ENCODE measurements at places on chromosomes 13 and 19. TPM values are rescaled to one million over a fixed set of nuclear protein-coding genes. Genes with fewer than 3 reads are reported as not detected.
A peak's percentile ranks its signal among the peaks of the same experiment; 100 is the strongest.

DNA sequence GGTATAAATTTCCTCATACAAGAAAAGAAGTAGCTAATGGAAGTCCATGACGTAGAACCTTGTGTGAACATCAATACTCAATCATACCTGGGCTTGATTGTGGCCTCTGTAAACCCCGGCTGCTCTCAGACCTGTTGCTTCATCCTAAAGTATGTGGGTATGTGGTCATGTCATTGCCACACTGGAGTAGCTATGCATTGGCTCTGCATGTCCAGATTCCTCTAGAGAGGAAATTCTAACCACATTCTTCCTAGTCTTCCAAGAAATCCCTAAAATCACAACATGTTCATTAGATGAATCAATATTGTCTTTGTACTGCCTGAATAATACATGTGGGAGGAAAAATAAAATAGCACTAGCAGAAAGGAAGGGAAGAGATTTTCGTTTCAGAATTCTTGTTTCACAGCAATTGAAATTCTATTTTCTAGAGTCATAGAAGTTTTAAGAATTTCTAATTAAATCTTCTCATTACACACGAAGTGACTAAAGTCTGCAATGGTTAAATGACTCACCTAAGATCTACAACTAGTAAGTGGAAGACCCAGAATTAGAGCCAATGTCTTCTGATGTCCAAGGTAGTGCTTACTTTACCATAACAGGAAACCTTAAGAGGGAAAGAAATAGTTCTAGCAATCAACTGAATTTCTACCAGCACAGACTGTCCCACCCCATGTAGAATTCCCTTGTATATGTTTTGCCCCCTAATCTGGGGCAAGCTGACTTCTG lies 28.0 kb downstream of the RXFP2 start:
- DNase-seq = no peak

DNA sequence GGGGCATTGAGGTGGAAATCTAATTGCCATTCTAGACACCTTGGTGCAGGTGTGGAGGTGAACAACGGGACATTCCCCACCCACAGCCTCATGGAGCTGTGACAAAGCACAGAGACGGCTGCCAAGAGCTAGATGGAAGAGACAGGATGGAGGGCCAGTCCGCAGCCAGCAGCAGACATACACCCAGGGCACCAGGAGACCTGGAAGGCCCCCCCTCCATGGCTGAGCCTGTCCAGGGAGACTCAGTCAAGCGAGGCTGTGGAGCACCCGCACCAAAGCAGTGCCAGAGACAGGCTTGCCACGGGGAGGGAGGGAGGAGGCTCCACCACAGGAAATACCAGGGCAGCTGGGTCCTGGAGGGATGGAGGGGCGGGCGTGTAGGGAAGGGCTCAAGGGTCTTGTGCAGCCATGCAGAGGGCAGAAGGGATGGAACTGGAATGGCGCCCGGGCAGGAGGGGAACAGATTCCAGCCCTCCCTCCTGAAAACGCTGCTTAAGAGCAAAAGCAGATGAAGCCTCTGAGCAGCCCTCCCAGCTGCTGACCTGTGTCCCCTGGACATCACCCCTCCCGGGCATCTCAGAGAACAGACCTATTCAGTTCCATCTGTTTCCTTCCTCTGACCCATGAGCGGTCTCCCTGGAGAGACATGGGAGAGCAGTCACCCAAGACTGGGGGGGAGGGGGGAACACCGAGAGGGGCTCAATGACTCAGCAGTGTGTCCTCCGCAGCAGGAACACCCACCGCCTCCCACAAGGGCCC lies 14.4 kb downstream of the EPS15L1 start:
- peak; percentile 5 for DNase-seq

GRCh38 chr19:16217716-16218451 lies 20.2 kb downstream of the AP1M1 start:
- DNase-seq = no peak

- DNase-seq = no peak
Measured at GRCh38 chr19:37572203-37572602, 22.4 kb downstream of the ZNF571 start.

DNA sequence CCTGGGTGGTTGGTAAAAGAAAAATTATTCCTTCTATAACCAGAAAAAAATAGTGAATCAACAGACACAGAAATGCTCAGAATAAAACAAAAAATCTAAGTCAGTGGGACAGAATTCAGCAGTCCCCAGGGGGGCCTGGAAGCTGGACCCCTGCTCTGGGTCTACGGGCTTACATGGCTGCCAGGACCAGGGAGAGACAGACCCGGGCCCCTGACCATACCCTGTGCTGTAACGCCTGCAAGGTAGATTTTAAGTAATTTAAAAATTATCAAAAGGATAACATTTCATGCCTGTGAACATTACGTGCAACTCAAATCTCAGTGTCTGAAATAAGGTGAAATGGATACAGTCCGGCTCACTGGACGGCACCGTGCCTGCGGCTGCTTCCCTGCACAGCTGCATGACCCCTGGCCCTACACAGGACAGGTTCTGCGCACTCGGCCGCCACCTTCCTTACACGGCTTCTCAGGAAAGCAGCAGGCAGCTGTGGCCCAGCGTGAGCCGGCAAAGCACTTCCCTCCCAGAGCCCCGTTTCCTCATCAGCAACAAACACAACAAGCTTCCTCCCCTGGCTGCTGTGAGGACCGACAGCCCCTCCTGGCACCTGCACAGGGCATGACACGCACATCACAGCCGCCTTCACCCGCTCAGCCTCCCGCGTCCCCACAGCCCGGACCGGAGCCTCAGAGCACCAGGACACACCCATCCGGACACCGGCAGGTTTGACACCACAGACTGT lies 22.2 kb downstream of the RASA3 start:
- no peak for DNase-seq

DNA sequence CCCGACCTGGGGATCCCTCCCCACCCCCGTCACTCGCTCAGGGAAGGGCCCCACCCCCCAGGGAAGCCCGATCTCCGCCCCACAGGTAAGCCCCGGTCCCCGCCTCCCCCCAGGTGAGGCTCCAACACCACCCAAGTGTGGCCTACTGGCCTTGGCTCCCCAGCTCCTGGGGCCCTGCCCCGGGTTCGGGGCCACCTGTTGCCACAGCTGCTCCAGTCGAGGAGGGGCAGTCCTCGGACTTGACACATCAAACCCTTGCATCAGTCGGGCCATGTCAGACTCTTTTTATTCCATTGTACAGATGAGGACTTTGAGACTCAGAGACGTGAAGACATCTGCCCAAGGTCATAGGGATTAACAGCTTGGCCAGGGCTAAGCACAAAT lies 512 bp downstream of the CC2D1A start:
- DNase-seq = peak; percentile 43

- peak; percentile 70 for DNase-seq
Measured at GRCh38 chr19:35154525-35155406, at the start of gene FXYD5. Gene FXYD5, plus strand, starts transcription at chr19:35154735. Its CDS starts 816 bp downstream, at chr19:35155551.

DNA sequence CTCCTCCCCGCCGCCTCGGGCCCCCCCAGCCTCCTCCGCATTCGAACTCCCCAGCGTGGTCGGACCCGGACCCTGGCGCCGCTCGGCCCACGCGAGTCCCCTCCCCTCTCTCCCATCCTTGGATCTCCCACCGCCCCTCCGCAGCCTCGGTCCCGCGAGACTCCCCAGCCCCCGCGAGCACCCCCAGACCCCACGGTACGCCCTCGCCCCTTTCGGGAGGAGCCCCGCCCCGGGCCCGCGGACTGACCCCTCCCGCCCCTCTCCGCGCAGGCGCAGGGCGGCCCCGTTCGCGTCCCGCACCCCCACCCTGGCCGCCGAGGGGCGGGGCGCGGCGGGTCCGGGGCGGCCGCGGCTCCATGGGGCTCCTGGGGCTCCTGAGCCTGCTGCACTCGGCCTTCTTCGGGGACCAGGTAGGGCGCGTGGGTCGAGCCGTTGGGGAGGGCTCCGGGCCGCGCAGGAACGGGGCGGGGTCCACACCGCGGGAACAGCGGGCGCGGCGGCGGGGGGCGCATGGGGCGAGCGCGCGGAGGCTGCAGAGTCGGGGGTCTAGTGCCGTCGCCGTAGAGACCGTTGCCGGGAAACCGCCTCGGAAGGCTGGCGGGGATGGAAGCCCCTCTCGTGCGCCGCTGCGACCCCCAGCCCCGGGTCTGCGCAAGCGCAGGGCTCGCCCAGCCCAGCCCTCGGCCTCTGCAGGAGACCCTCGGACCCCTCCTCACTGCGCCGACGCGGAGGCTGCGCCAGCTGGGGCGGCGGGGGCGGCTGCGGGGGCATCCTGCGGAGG lies 3.8 kb upstream of the APC2 start:
- DNase-seq = peak; percentile 37

DNA sequence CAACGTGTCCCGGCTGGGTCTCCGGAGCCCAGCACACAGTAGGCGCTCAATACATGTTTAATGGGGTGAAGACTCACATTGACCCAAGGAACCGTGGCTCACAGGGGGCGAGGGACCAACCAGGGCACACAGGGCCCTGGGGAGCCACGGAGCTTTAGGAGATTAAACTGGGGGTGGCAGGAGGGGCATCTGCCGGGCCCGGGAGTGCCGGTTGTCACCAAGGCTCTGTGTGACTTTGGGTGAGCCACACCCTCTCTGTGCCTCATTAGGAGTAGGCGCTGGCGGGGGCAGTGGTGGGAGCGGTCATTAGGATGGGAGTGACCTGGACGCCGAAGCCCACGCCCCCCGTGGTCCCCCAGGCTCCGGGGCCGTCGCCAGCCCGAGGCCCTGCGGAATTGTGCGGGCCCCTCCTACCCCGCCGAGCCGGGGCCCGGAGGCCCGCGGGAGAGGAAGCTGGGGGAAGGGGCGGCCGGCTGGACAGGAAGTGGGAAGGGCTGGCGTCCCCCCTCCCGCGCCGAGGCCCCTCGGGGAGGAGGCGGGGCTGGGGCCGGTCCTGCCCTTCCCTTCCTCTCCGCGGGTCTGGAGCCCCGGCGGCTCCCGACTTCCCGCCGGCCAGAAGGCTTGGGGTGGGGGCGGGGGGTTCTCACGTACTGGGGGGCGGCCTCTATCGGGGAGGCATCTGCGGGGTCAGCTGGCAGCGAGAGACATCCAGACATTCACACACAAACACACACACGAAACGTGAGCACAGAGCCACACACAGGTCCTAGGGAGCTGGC lies 1.8 kb upstream of the SSBP4 start:
- DNase-seq = peak; percentile 72

- DNase-seq = no peak
Measured at GRCh38 chr13:38121267-38121666, 228.4 kb upstream of the UFM1 start.

- peak; percentile 94 for DNase-seq
Measured at GRCh38 chr13:99467764-99468163, 33.5 kb upstream of the TM9SF2 start.

DNA sequence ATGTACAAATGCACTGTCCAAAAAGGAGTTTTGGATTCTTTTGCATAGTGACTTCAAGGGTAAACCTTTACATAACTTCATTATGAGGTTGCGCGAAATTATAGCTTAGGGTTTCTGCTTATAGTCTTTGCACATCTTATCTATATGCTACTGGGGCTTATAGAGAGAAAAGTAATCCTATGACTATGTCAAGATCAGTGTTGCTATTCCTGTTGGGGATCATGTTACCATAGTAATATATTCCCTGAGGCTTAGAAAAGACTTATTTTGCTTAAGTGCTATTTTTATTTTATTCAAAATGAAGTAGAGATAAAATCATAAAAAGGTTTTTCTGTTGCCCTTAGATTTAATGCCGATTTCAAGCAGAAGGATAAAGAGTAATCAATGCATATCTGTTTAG lies 14.7 kb upstream of the POSTN start:
- DNase-seq = no peak

- DNase-seq = peak; percentile 19
Measured at GRCh38 chr19:37654629-37655300, 500 bp downstream of the ZFP30 start.

DNA sequence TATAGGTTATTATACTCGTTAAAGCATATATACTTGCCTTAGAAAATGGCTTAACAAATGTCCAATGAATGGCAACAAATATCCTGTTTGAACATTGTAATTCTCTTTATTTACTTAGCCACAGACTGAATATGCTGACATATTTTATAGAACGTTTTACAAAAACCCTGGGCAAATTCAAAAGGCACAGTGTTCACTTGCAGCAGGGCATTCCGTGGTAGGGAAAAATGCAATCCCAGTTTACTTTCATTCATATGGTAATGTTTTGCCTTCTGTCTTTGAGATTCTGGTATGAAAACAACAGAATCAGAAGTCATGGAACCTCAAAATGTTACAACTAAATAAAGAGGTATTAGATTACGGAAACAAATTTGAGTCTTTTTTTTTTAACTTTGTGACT lies 56.2 kb upstream of the MYCBP2 start:
- DNase-seq = no peak

- no peak for DNase-seq
Measured at GRCh38 chr13:66477816-66478215, 752.3 kb downstream of the PCDH9 start.

DNA sequence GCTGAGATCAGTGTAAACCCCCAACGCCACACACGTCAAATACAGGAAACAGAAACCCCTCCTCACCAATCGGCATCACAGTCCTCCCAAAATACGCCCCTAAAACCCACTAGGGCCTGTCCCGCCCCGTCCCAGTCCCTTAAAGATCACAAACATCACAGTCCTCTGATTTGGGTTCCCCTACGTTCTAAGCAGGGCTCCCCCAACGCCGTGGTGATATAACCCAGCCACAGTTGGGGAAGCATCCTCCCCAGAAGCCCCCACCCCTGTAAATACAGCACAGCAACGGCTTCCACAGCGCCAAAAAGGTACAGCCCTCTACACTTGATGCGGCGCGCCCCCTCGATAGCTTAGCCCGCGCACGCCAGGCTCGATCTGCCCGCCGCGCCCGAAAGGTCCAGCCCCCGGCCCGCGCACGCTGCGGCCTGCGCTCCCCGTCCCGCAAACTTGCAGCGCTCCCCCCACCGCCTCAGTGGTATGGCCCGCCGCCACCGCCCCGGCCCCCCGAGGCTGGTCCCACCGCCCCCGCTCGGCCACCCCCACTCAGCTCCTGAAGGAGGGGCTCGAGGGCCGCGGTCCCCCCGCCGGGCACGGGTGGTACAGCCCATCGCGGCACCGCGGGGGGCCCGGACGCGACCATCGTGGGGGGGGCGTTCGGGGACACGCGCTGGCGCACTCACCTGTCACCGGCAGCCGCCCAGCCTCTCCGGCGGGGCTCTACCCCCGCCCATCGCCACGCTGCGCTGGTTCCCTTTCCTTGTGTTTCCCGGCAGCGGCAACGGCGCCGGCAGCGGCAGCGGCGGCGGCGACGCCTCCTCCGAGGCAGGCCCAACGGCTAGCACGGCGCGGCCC lies at the start of gene AKT2:
TSS of gene AKT2 (minus strand) at position 845 of the 852 bp plus-strand sequence. CDS start 20,078 bp downstream, outside the sequence.
- DNase-seq = no peak

- DNase-seq = no peak
Measured at GRCh38 chr13:36344173-36344572, 2.0 kb downstream of the SPART start.

GRCh38 chr13:32408296-32409000 lies 19.5 kb downstream of the N4BP2L1 start:
- DNase-seq = no peak

- DNase-seq = no peak
Measured at GRCh38 chr13:25783076-25783475, 268.7 kb downstream of the SHISA2 start.

GRCh38 chr13:63691474-63691873 lies 2275.8 kb upstream of the PCDH20 start:
- DNase-seq = no peak

Gene AKT2
- total RNA-seq = 80.6 TPM

Gene LRFN3
- 4.8 TPM for total RNA-seq

Gene EPN1
- total RNA-seq = 240 TPM

Gene NRTN
- total RNA-seq = 8.8 TPM

Gene ZNF606
- 6.0 TPM for total RNA-seq

Gene CBLC
- 26.4 TPM for total RNA-seq

Data from PC-3 (cell line).